ENCODE measurements at places on chromosomes 6 and 20.
A peak's percentile ranks its signal among the peaks of the same experiment; 100 is the strongest.

DNA sequence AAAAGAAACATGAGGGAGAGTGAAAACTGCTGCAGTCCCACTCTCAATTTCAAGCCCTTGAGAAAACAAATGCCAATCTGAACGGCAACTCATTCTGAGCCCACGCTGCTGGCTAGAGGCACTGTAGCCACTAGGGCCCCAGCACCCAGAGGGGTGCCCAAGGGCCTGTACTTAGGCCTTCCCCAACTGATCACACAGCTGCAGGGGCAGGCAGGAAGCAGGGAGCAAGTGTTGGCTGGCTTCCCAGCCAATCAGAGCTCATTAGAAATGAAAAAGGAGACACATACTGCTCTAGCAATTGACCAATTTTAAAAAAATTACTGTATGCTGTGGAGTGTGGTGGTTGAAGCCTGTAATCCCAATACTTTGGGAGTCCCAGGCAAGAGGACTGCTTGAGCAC lies 3.7 kb upstream of the BEND3 start:
- no peak for DNase-seq

DNA sequence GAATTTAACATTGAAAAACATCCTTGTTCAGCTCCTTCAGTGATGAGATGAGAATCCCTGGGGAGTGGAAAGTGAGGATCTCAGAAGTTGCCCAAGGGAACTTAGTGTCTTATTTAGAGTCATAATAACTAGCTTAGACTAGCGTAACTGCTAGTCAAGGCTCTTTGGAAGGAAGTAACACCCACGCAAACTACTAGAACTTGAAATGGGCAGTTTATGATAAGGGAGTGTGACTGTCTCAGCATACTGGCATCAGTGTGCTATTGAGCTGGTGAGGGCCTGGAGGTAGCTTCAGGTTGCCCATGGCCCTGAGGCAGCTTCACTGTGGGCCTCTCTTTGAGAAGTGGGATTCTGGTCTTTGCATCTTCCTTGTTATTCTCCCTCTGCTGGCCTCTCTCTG lies 40.1 kb downstream of the SLX4IP start:
- DNase-seq: no peak

- no peak for DNase-seq
Measured at GRCh38 chr6:136072691-136073090, 177.4 kb downstream of the MTFR2 start.

DNA sequence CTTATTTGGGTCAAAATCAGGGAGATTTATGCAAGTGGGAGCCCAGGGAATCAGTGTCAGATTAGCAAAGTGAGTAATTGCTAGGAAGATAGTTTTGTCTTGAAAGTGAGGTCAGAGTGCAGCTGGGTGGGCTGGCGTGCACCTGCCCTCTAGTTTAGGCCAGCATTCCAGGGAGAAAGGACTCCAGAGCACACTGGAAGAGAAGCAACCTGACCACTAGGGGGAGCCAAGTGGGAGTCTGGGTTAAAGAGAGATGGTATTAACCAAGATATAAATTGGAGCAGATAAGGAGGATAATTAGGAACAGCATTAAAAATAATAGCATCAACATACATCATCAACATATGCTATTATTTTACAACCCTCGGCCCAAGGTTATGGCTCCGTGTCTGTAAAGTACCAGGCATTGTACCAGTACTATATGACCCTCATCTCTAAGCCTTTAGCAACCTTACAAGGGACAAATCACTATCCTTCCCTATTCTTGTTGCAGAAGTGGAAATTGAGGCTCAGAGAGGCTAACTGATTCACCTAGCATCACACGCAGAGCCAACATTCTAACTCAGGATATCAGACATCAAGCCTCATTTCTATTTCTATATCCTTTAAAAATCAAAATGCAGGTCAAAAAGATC lies 57.8 kb downstream of the SLC2A10 start:
- DNase-seq: peak; percentile 91

- DNase-seq: no peak
Measured at GRCh38 chr20:1973601-1974440, 20.0 kb downstream of the PDYN start.

GRCh38 chr20:46056970-46057855 lies 28.2 kb downstream of the SLC12A5 start:
- DNase-seq: peak; percentile 19

- DNase-seq: peak; percentile 10
Measured at GRCh38 chr20:24747010-24747712, 201.9 kb upstream of the CST7 start.

DNA sequence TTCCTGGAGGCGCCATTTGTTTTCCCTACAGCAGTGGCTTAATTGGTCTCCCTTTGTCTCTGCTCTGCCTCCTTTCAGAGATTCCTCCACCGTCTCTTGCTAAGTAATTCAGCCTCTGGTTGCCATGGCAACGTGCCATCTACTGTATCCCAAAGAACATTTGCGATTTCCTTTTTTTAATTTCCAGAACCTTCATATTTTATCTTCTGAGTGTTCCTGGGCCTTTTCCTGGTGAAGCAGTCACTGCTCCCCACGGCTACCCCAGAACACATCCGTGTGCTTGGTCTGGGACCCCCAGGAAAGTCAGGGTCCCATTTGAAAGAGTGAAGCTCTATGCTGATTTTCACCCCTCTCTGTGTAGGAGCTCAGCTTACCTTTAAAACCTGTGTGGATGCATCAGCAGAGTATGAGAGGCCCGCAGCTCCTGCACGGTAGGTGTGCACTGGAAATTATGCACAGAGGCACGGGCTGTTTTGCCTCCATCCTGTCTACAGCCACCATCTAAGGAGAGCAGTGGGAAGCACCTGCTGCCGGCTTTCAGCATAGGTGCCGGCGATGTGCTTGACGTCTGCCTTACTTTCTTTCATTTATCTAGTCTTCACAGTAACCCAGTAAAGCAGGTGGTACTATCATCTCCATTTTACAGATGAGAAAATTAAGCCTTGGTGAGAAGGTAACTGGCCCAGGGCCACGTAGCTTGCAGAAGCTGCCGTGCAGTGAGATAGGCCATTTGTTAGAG lies 122.8 kb downstream of the SYCP2 start:
- DNase-seq: peak; percentile 25

DNA sequence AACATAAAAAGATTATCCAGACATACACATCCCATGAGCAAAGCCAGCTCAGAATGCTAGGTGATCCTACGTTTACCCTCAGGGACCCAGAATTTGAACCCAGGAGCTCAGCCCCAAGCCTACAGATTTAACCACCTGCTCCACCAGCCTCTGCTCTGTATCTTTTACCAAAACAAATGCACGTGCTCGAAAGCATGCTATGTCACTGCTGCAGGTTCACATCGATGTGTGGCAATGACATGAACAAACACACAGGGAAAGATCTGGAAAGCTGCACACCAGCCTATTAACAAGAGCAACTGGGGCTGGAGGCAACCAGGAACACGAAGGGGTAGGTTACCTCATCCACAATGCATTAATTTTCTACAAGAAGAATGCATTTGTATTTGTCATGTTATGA lies 32.1 kb downstream of the PREX1 start:
- no peak for DNase-seq

- peak; percentile 68 for DNase-seq
Measured at GRCh38 chr6:70413992-70414494, 735 bp downstream of the FAM135A start.

GRCh38 chr6:43634702-43635303 lies 837 bp upstream of the MAD2L1BP start:
- DNase-seq: no peak

Measured in DMS53 (cell line).